T-helper 9 cell (primary cell): ENCODE measurements at places on chromosomes 11 and 22.

DNA sequence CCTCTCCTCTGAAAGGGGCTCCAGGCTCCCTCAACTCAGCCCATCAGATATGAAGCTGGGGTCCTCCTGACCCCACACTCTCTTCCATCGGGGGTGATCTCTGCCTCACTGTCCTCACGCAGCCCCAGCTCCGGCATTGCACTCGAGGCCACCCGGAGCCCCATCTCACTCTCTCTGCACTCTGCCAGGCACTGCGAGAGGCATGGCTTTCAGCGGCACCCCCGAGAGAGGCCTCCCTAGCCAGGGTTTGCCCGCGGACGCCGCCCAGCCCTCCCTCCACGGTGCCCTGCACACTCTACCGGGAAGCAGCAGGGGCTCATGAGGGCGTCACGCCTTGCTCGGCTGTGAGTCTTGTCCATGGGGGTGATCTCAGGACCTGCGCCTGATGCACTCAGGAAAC, 436.2 kb downstream of the BRD1 start:
- DNase-seq: no peak

GRCh38 chr22:20776624-20777405, 2.9 kb downstream of the SERPIND1 start:
- DNase-seq: no peak

DNA sequence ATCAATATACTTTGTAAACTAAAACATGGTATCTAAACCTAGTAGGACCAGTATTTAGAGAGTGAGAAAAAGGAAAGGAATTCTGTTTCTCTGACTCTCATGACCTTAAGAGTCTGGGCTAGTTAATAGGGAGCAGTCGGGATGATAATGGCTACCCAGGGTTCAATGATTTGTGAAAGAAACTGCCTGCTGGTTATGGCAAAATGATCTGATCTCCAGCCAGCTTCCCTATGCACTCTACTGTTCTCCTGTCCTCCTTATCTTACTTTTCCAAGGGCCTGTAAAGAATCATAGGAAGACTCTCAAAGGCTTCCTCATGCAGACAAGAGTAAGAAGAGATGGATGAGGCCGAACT, 193.1 kb upstream of the PITPNB start:
- DNase-seq: no peak

- no peak for DNase-seq
Measured at GRCh38 chr22:41302021-41302767, 869 bp downstream of the ZC3H7B start.

- DNase-seq: no peak
Measured at GRCh38 chr11:46235777-46236688, 41.4 kb upstream of the CREB3L1 start.

DNA sequence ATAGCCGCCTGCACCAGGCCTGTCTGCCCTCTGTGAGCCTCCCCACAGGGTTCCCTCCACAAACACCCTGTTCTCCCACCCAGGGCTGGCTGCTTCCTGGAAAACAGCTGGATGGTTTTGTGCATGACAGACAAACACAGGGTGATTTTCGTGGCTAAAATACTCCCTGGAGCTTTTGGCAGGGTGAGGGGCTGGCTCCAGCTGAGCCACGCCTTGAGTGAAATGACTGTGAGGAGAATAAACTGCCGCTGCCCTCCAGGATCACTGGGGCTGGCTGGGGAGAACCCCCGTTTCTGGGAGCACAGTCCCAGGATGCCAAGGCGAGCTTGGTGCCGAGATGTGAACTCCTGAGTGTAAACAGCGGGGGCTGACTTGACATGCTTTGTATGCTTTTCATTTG, 20.3 kb upstream of the PPP6R3 start:
- DNase-seq: no peak

DNA sequence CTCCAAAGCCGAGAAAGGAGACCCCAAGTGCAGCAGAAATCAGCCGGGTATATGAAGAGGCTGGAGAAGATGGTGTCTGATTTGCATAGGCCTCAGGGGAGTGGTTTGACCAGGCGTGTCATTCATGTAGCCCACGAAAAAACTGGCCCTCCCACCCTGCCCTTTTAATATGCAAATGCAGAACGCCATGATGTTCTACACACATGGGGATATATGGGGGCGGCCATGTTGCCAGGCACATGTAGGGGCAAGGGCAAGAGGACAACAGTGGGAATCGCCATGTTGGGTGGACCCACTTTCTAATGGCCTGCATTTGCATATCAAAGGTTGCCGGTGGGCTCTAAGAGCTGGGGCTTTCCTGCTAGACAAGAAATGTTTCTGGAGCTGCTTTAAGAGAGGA, 86.4 kb downstream of the ISX start:
- no peak for DNase-seq

DNA sequence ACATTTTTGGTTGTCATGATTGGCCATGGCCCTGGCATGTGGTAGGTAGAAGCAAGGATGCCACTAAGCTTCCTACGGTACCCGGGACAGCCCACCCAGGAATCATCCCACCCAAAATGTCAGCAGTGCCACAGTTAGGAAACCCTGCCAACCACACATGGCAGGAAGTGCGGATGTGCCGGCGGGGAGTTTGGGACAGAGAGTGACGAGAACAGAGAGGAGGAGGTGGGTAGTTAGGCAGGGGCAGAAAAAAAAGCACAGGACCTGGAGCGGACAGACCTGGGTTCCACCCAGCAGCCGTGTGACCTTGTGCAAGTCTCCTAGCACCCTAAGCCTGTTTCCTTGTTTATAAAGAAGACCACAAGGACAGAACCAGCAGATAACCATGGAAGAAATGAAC, 3.3 kb downstream of the SPI1 start:
- no peak for DNase-seq
